ENCODE measurements at places on chromosomes 2 and 18.

- DNase-seq = no peak
These were observed 60.7 kb downstream of the TTC27 start for GRCh38 chr2:32688541-32688940.

DNA sequence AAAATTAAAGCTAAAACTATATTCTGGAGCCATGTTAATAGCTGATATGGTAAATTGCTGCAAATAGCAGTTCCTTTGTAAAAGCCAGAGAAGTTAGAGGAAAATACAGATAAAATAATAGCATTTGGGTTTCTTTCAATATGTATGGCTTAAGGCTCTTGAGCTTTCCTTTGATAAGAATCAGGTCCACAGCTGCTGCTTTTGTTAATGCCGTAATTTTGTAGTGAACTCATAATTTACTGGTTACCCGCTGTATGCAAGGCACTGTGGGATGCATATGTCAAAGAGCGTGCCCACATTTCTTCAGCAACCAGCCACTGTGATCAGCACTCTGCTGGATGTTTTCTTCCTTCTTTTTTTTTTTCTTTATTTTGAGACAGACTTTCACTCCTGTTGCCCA lies 79.1 kb downstream of the MOGAT1 start:
- no peak for DNase-seq

DNA sequence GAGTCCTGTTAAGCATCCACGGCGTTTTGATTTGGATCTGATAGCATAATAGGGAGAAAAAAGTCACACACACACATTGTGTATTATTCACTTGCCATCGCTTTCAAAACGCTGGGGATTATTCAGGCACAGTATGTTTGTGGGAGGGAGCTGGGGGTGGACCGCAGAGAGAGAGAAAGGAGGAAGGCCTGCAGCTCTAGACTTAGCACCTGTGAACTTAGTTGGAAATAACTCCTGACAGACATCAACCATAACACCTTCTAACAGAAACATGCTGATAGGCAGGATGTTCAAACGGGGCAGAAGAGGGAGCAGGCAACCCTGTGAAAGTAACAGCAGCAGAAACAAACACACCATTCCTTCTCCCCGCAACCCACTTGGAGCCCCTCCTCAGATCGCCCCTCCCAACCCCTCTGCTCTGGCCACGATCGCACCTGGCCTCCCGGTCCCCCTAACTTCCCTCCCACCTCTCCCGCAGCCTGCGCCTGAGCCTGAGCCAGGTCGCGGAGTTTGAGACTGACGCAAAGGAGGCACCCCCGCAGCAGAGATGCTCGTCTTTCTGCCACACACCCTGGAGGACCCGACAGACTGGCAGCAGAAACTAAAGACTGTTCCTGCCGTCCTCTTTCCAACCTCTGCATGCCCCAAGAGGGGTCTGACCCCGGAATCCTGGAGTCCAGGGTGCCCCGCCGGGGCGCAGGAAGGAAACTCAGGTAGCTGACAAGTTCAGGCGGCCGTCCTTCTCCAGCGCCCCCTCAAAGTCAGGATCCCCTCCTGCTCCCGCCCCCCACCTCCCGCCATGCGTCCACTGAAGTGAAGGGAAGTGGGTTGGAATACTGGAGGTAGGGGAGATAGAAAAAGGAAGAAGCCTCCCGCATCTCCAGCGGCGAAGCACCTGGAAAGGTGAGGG lies 738 bp downstream of the CHST9 start:
- DNase-seq = no peak

GRCh38 chr18:955384-956066 lies 50.9 kb downstream of the ADCYAP1 start:
- DNase-seq = no peak

DNA sequence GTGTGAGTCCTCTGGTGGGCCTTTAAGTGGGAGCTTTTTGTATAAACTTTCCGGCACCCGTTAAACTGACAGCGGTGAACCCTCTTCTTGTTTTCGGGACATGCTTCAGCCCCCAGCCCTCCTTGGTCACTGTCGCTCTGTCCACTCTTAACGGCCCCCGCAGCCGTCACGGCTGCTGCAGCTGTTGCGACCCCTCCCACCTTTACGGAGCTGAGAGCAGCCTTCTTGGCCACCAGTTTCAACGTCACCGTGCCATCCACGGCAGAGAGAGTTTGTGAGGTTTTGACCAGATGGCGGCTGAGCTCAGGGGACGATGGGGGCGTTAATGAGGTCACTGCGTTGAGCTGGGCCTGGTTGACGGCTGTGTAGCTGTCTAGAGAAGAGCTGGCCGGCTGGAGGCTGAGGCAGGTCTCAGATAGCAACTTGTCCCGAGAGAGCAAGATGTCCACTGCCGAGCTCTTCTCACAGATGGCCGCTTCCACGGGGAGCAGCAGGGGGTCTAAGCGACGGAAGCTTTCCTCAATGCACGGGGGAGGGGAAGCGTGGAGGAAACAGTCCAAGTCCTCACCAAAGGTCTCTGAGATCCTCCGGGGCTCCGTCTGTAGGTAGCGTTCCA lies 41.9 kb downstream of the KLF7 start:
- no peak for DNase-seq

GRCh38 chr18:22040533-22040932 lies 128.9 kb upstream of the GATA6 start:
- DNase-seq = no peak

GRCh38 chr2:7693246-7694075 lies 776.2 kb downstream of the RNF144A start:
- DNase-seq = no peak

DNA sequence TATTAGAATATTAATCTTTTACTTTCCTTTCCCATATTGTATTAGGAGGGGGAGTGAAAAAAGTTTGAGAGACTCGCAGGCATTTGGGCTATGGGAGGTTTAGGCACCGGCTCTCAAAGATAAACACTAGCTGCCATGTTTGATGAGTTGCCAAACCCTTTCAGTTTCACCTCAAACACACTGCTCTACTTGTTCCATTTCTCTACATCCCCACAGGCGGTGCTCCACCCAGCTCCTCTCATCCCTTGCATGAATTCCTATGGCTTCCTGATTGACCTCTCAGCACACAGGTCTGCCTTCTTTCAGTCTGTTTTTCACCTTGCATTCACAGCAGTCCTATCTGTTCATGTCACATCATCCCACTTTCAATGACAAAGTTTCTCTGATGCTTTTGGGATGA lies 65.7 kb downstream of the MEP1B start:
- no peak for DNase-seq

GRCh38 chr2:18605115-18605514 lies 15.7 kb upstream of the NT5C1B start:
- no peak for DNase-seq

DNA sequence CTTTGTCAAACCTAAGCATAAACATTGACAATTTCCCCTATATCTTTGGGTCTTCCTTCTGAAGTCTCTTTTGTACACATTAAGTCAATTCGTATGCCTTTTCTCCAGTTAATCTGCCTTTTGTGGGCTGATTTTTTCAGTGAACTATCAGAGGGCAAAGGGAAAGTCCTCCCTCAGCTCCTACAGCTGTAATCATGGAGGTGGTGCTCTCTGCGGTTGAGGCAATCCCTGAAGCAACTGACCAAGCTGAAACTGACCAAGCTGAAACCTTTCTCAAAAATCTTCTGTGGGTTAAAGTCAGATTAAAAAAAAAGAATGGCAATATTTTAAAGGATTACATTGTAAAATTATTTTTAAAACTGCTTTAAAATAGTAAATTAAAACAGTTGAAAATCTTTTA lies 105.8 kb upstream of the DNAJC10 start:
- no peak for DNase-seq

DNA sequence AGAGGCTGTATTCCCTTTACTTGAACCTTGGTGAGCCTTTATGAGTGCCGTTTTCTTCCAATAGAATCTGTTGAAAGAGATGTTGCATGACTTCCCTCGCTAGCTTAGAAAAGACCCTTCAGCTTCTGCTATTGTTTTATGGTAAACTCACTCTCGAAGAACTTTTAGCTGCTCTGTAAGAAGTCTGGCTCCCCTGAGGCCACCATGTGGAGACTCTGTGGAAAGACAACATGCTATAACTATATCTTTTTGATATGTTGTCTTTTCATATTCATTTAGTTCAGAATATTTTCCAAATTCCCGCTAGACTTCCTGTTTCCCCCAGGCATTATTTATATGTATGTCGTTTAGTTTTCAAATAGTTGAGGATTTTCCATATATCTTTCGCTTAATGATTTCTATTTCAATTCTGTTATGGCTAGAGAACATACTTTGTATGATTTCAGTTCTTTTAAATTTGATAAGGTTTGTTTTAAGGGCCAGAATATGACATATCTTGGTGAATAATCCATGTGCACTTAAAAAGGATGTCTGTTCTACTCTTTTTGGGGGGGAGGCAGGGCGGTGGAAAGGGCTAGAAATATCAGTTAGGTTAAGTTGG lies 64.1 kb downstream of the PTPN4 start:
- peak; percentile 50 for DNase-seq

- DNase-seq = no peak
These were observed 8.9 kb downstream of the STAM2 start for GRCh38 chr2:152166633-152167032.

DNA sequence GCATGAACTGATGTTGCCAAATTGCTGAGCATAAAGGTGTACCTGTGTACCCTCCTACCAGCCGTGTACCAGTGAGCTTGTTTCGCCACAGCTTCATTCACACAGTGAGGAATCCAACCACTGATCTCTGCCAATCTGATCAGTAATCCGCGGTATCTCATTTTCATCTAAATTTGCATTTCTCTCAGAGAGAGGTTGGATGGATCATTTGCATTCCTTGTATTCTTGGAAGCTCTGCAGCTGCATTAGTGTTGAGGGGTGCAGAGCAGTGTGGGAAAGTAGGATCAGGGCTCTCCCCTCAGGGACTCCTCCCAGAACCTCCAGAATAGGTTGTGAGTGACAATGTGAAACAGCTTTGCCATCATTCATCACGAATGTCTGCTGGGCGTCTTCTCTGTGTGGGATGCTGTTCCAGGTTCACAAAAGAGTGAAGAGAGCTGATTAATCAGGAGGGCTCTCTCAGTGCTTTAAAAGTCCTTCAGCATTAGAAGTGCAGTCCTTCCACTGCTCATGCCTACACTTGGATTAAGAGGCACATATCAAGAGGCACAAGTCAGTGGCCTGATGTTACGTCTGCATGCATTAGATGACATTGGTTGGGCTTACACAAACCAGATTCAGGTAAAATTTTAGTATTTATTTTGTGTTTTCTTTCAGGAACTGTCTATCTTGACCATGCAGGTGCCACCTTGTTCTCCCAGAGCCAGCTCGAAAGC lies 7.5 kb downstream of the MOCOS start:
- no peak for DNase-seq

- no peak for DNase-seq
These were observed 42.7 kb downstream of the COLEC12 start for GRCh38 chr18:457521-458412.

DNA sequence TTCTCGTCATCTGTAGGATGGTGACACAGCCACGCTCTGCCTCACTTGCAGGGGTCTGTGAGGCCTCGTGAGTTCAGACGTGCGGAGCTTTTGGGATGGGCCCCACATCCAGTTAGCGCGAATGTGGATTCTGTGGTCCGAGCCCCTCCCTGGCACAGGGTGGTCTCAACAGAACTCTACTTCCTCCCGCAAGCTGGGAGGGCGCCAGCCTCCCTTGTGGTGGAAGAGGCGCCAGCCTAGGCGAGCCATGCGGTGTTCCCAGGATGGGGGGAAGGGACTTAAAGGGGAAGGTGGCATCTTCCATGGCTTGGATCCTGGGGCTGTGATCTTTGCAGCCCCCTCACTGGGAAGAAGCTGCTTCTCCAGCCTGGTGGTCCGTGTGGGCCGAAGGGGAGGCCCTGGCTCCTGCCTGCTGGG lies 1.4 kb downstream of the SNORC start:
- no peak for DNase-seq

DNA sequence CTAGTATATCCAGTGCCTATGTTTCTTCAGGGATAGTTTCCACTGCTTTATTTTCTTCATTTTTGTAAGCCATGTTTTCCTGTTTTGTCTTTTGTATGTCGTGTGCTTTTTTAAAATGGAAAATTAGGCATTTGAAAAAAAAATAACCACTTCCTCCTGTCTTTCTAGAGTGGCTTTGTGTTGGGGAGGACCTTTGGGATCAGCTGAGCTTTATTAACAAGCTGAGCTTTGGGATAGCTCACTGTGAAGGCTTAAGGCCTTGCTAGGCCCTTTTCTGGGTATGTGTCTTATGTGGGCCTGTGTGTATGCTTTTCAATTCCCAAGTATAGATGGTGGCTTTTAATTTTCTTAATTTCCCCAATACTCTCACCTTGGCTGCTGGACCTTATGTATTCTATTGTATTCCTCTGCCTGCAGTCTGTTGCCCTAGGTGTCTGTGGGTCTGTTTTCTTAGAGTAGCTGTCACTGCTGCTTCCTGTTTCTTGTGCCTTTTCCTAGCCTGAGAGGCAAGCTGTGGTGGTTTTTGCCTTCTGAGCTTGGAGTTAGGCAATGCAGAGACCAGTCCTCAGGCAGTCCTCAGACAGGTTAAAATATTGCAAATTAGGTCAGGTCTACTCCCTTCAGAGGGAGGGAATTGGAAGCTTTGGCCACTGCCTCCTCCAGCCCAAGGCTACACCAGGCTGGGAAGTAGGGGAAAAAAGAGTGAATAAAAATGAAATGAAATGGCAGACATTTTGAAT lies 134.7 kb downstream of the LDLRAD4 start:
- DNase-seq = peak; percentile 21

- DNase-seq = no peak
These were observed 191.4 kb downstream of the SPP2 start for GRCh38 chr2:234241656-234242458.

- no peak for DNase-seq
These were observed 18.8 kb downstream of the TMEM87B start for GRCh38 chr2:112073875-112074274.

DNA sequence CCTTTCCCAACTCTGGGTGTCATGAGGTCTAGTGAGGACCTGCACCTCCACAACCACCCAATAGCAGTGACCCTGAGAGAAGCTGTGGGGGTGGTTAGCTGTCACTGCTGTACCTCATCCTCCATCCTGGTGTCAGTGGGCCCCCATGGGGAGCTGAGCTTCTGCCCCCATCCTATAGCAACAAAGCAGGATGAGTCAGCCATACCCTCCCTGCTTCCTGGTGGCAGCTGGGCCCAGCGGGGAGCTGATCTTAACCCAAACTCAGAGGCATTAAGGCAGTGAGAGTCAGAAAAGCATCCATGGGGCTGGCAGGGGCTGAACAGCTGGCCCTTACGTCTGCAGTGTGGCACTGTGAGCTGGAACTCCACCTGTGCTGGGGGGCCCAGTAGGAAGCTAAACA lies 247.8 kb upstream of the HDAC4 start:
- DNase-seq = no peak

DNA sequence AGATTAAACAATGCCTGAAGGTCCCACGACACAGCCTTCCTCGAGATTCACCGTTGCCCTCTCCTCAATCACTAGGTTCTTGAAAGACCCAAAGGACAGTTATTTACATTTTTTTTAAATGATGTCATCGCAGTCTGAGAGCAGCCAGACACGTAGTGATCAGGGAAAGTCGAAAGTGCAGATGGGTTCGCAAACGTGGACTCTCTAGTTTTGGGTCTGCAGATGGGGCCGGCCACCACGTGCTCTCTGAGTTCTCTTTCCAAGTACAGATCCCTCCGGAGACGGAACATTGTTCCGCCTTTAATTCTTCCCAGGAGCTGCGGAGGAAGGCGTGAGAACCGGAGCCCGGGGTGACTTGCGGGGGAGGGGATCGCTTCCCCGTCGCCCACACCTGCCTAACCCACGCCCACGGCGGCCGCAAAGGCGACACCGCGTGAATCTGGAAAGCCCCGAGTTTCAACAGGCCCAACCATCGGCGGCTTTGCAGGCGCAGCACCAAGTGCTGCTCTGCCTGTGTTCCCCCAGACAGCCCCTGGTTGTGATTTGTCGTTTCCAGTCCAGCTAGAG lies 54.3 kb downstream of the PKDCC start:
- DNase-seq = peak; percentile 97

Data from CD4-positive, alpha-beta T cell treated with Interleukin-1 beta for 1 hour (primary cell).